ENCODE measurements at places on chromosomes 3 and 15.

GRCh38 chr3:143484846-143485512, 363.3 kb downstream of the SLC9A9 start:
- DNase-seq = no peak

GRCh38 chr3:125085166-125085565, 29.4 kb upstream of the HEG1 start:
- DNase-seq = no peak

GRCh38 chr3:157574531-157574930, 71.3 kb upstream of the VEPH1 start:
- no peak for DNase-seq

DNA sequence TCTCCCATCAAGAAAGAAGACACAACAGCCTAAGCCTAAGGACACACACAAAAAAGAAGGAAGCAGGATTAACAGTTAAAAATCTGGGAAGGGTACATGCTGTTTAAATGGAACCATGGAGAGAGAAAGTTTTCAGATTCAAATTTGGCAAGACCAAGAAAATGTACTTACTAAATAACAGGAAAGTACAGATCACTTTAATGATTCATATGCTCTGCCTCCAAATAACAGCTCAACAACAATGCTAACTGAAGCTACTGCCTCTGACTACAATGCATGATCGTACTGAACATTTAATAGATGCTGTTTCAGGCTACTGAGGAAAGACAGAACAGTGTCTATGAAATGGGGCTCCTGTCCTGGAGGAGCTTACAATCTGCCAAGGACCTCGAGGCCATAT, 8.4 kb upstream of the NMB start:
- DNase-seq = no peak

DNA sequence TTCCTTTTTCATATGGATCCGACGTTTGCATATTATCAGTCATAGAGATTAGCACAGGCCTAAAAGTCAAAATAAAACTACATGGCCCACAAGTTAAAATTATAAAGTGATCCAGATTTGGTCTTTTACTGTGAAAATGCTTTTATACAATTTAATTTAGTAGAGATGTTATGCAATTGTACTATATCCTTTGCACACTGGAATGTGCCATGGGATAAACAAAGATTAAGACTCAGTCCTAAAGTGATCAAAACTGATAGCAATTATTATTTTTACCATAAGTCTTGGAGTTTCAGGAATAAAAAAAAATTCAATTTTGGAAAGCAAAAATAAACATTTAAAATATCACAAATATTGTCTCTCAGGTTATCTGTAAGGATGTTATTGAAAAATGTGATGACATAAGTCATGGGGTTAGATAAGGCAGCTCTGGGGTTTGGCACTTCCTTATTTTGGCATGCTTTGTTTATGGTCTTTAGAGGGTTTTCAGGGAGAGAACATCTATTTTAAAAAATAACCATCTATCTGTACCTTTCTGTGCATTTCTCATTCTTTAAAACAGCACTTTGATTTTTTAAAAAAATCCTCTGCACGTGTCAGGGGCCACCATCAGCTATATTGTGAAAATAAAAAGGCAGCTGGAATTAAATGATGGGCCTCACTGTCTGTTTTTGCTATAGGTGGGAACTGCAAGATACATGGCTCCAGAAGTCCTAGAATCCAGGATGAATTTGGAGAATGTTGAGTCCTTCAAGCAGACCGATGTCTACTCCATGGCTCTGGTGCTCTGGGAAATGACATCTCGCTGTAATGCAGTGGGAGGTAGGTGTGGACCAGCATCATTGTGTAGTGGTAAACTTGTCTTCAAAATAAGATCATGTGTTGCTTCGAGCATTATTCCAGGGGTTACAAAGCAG, 67.3 kb downstream of the TGFBR2 start:
- DNase-seq = no peak

DNA sequence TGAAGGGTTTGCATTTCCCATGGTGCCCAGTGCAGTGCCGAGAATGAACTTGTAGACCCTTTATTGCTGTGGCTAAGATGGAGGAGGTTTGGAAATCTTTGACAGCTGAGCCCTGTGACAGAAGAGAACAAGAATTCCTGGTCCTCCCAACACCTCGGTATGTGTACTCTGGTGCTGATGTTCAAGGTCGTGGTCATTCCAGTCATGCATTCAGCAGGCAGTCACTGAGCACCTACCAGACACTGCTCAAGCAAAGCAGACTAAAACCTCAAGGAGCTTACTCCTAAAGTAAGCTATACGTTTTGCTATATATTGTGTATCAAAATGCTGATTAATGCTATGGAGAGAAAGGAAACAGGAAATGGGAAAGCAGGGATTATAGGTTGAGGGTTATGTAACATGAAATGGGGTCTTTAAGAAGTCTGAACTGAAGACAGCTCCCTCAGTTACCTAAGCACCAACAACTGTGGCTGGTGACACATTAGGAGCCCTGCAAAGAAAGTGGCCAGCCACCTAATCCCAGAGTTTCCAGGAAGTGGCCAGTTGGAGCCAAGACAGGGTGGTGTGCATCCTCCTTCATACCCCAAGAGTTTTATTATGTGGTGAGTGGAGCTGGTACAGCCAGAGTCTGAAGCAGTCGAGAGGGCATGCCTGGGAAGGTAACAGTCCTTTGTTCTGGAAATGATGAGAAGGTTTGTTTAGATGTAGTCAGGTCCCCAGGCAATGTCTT, 65.0 kb downstream of the CCNL1 start:
- no peak for DNase-seq

- no peak for DNase-seq
Measured at GRCh38 chr15:76286271-76286879, 24.9 kb downstream of the ETFA start.

- no peak for DNase-seq
Measured at GRCh38 chr3:125511420-125512118, 8.4 kb downstream of the SNX4 start.

GRCh38 chr15:88913017-88913849, at the start of gene MFGE8:
Gene MFGE8 (minus strand): TSS chr15:88913379. CDS start chr15:88913319, 60 bp downstream.
- DNase-seq = no peak

GRCh38 chr15:65888981-65889380, 19.7 kb downstream of the RAB11A start:
- no peak for DNase-seq

DNA sequence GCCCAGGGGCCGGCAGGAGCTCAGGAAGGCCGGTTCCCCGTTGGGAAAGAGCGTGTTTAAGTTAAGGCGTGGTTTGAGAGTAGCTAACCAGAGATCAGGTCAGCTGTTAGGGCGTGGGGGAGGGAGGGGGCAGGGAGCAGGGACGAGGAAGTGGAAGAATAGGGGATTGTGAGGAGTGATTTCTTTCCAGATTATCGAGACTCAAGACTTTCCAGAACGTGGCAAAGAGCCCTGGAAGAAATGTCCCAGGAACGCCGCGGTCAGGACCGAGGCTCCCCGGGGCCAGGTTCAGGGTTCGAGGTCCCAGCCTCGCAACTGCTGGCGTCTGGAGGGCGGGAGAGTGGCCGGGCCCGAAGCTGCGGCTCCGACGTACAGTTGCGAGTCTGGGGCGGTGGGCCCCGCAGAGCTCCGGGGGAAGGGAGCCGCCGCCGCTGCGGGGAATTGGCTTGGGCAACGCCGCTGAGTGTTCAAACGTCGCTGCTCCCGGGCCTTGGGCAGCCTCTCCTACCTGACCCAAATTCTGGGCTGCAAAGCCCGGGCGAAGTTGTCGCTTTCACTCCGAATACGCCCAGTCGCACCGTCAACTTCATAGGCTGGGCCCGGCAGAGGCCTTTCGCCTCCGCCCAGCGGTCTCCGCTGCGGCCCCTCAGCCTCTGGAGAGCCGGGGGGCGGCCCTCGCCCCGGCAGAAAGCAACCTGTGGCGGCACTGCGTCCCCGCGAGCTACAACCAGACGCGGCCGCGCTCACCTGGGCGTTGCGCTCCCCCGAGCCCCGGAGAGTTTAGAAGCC, 9.5 kb downstream of the ISL2 start:
- no peak for DNase-seq

DNA sequence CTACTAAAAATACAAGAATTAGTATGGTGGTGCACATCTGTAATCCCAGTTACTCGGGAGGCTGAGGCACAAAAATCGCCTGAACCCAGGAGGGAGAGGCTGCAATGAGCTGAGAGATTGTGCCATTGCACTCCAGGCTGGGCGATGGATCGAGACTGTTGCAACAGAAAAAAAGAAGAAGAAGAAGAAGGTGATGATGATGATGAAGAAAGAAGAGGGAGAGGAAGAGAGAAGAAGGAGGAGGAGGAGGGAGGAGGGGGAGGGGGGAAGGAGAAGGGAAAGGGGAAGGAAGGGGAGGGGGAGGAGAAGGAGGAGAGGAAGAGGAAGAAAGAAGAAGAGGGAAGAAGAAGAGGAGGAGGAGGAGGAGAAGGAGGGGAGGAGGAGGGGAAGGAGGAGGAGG, 33.2 kb upstream of the ZNF710 start:
- no peak for DNase-seq

GRCh38 chr3:58633157-58633865, 33.3 kb downstream of the FAM3D start:
- no peak for DNase-seq

DNA sequence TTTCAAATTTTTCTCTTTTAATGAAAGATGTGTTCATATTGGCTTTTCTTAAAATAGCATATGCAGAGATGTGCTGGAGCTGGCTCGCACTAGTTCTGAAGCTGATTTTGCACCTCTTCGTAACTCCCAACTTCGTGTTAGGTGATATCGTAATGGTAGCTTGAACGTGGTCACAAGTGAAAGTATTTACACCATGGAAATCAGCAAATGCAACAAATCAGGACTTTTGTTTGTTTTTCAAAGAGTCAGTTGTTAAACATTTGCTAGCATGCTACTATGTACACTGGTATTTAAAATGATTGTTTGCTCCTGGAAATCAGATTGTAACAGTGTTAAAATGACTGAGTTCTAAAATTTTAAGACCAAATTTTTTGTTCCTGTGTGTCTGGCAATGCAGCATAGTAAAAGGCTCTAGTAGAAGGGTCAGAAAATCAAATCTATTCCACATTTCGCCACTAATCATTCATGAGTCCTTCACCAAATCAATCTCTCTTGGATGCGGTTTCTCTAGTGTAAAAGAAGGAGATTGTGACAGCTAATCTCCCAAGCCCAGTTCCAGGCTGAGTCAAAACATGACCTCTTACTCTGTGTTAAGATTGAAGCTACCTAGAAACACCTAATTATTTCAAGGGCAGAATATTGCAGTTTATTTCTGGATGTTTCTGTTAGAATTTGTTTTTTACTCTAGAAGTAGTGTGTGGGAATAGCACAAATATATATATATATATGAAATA, 34.3 kb upstream of the CMC1 start:
- no peak for DNase-seq

DNA sequence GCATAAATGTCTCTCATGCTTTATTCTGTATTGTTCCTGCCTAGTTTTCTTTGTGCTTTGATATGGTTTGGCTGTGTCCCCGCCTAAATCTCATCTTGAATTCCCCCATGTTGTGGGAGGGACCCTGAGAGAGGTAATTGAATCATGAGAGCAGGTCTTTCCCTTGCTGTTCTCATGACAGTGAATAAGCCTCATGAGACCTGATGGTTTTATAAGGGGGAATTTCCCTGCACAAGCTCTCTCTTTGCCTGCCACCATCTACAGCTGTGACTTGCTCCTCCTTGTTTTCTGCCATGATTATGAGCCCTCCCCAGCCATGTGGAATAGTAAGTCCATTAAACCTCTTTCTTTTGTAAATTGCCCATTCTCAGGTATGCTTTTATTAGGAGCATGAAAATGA, 1596.6 kb downstream of the SI start:
- DNase-seq = no peak

DNA sequence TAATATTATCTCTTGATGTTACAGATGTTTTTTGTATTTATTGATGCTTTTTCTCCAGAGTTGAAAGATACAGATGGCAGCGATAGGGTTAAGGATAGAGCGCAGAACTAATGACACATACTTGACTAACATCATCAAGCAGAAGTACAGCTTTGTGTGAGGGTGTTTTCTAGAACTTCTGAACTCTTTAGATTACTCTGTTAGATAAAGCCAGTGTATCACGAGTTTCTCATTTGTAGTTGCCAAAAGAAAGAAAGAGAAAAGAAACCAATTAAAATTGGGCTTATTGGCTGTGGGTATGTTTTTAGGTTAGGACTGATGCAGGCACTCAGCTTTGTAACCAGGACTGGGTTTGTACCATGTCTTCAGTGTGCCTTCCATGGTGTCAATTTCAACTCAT, 6.6 kb upstream of the GPR171 start:
- DNase-seq = no peak

- no peak for DNase-seq
Measured at GRCh38 chr3:151225040-151225975, 22.3 kb upstream of the GPR171 start.

DNA sequence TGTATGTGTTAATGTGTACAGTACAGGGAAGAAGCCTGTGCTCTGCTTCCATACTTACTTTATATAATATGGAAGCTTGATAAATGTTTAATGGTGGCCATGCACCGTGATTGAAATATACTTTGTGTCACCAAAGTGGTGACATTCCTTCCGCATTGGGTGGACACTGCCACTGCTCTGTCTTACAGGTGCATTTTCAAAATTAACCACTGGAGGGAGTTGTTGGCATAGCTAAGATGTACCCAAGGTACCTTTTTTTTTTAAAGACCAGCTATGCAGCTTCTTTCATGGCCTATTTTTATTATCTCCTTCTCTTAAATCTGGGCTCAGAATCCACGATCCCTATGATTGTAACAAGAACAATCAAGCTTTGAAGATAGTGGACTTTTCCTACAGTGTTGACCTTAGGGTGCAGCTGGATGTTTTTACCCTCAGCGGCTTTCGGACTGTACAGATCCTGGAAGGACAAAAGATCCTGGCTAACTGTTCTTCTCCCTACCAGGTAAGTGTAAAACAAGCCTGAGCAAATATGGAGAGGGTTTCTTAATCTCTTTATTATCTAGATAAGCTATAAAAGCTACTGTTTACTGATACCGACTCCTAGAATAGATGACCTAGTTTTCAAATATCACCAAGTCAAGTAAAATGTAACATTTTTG, 21.6 kb upstream of the PAK6 start:
- no peak for DNase-seq

- no peak for DNase-seq
Measured at GRCh38 chr3:52015438-52016228, 19.9 kb upstream of the RPL29 start.

- no peak for DNase-seq
Measured at GRCh38 chr15:50431204-50431603, 7.0 kb downstream of the USP8 start.

All from BJ (cell line).